ENCODE measurements at places on chromosomes 11 and 22.

DNA sequence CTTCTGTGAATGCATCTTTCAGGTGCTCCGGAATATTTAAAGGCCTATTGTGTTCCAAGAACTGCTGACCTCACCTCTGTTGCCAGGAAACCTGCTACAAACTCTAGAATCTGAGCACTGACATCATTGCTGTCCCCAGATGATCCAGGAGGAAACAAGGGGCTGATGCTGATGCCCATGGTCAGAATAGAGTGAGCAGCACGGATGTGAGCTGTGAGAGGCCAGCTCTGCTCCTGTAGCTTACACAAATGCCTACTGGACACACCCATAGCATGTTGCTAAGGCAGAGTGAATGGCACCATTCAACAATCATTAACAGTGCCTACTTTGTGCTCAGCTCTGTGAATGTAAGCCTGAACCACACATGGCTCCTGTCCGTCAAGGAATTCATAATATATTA lies 276.7 kb upstream of the API5 start:
- DNase-seq = no peak

GRCh38 chr11:97290464-97291041 lies 900.7 kb downstream of the JRKL start:
- peak; percentile 9 for DNase-seq

- DNase-seq = no peak
Measured at GRCh38 chr11:1151366-1152315, 6.1 kb upstream of the MUC5AC start.

- DNase-seq = peak; percentile 64
Measured at GRCh38 chr11:61756452-61757212, 4.2 kb downstream of the MYRF start.

DNA sequence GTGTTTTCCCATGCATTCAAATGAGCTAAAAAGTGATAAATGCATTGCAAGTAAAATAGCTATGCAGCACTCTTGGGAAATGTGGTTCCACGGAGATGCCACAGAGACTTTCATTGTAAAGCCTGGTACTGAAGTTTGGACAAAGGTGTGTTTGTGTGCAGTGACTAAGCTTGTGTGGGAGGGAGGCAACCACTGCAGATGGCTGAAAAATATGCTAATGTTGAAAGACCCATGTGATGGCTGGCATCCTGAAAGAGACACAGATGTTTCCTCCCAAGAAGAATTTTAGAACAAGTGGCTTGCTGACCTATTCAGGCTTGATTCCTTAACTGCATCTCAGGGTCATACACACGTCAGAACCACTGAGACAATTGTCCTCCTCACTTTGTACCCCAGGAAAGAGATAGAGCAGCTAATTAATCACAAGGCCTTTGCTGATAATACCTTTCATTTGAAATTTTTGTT lies 73.8 kb downstream of the FAM76B start:
- DNase-seq = no peak

GRCh38 chr11:40140560-40140959 lies 1318.9 kb downstream of the LRRC4C start:
- DNase-seq = peak; percentile 2

DNA sequence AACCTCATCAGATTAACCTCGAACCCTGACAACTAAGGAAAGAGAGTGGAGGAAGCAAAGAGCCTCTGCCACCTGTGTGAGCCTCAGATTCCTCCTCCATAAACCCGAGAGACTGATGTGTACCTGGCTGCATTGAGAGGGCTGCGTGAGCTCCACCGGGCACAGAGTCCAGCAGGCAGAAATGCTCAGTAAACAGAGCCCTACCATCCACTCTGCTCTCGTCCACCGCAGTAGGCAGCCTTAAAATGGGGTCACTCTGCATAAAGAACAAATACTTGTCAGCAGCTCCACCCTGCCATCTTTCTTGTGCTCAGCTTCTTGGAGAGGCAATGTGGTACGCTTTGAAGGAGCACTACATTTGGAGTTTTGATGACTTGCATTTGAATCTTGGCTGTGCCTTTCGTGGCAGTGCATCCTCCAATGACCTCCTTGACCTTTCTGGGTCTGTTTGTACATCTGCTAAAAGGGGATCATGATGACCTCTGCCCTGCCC lies 43.0 kb upstream of the CD5 start:
- DNase-seq = no peak

DNA sequence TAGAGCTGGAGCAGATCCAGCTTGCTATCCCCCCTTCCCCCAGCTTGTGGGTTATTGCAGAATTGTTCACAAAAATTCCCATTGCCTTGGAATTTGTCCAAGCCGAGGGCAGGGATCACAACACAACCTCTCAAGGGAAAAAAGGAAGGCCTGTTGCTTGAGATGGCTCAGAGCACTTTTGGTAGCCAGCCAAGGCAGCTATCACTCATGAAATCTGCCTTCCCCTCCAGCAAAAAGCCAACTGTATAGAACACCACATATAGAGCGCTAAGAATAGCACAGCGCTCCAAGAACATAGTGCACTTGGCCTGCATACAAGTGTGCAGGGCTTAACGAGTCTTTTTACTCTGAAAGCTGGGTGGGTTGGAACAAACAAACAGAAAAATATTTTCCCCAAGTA lies 46.2 kb downstream of the FAM83F start:
- peak; percentile 16 for DNase-seq

- DNase-seq = no peak
Measured at GRCh38 chr11:126257144-126257543, 11.6 kb downstream of the SRPRA start.

GRCh38 chr11:130088919-130089673 lies 19.4 kb downstream of the APLP2 start:
- DNase-seq = no peak

DNA sequence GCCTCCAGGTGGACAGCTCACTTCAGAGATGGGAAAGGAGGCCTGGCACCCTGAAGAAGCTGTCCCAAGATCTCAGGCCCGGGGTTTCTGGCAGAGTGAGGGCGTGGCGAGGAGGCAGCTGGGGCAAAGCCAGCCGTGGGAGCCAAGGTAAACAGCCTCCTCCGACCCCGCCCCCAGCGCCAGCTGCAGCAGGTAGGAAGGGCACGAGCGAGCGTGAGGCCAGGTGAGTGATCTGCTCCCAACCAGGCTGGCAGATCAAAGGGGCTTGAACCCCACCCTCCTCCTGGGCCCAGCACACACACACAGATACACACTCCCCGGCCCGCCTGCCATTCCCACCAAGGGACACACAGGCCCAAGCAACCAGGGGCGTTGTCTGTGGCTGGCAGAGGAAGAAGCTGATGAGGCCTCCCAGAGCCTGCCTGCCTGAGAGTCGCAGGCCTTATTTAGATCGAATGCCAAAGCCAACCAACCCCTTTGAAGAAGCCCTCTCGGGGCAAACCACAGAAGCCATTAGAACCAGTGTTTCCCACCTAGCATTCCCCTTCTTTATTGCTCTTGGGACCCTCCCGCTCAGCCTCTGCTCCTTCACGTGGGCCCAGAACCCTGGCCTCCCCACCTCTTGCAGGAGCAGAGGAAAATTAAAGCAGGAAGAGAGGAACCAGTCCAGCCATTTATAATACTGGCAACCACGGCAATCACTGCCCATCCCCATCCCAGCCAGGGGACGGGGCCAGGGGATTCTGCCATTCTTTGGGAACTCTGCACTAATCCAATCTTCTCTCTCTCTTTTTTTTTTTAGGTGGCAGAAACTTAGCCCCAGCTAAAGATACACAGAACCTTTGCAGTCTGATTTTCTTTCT lies 5.0 kb downstream of the PDGFB start:
- DNase-seq = no peak

GRCh38 chr22:24834845-24835570 lies 29.0 kb downstream of the SGSM1 start:
- peak; percentile 20 for DNase-seq

DNA sequence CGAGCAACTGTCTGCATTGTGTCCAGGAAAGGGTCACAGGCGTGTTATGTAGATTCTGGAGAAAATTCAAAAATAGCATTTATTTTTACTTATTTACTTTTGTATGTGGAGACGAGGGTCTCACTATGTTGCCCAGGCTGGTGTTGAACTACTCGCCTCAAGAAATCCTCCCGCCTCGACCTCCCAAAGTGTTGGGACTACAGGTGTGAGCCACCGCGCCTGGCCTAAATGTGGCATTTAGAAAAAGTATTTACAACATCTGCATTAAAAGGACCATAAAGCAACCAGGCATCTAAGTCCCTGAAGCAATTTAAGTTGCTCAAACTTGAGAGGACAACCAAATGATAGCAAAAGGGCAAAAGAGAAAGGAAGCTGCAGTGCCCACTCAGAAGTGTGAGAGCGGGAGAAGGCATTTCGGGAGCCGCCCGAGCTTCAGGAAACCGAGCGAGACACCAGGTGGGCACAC lies 595 bp downstream of the TRIM66 start:
- DNase-seq = no peak

- no peak for DNase-seq
Measured at GRCh38 chr11:93766504-93766903, 17.6 kb upstream of the MED17 start.

- no peak for DNase-seq
Measured at GRCh38 chr11:75028724-75029123, 40.0 kb downstream of the NEU3 start.

DNA sequence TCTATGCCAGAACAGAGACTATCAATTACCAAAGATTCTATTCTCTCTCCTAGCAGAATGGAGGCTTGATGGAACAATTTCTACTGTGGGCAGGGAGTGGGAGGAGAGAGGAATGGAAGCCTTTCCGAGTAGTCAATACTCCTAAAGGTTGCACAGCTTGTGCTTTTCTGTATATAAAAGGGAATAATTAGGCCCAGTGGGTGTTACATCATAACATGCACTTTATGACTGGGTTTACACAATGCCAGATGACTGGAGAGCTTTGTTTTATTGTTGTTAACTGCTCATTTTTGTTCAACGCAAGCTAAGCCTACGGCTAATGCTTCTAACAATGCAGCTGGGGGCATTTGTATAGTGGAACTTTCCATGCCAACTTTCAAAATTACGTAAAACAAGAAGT lies 2237.9 kb upstream of the RAG2 start:
- no peak for DNase-seq

- no peak for DNase-seq
Measured at GRCh38 chr22:44638971-44639760, 62.8 kb upstream of the PRR5 start.

- peak; percentile 28 for DNase-seq
Measured at GRCh38 chr11:61978703-61979661, 11.5 kb upstream of the FTH1 start.

GRCh38 chr22:21755851-21756284 lies 20.3 kb upstream of the YPEL1 start:
- DNase-seq = peak; percentile 86

- peak; percentile 97 for DNase-seq
Measured at GRCh38 chr22:44363013-44363979, 50.5 kb upstream of the SHISAL1 start.

Data from ELR (cell line).